ENCODE measurements at places on chromosomes 16 and 17.

DNA sequence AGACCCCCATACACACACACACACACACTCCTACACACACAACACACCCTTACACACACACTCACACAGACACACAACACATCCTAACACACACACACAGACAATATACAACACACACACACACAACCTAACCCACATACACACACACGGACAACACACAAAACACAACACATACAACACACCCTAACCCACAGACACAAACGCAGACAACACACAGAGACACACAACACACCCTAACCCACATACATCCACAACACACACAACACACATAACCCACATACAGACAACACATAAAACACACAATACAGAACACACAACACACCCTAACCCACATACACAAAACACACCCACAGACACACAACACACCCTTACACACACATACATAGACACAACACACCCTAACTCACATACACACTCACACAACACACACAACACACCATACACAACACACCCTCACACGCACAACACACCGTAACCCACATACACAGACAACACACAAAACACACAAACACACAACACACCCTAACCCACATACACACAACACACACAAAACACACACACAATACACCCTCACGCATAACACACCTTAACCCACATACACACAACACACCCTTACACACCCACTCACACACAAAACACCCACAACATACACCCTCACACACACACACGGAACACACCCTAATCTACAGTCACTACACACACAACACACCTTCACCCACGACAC is 4.4 kb downstream of the ASGR1 start:
- H3K4me1 ChIP-seq: peaks cover 10% of the 10 kb centered on the region
- H3K27me3 ChIP-seq: peaks cover 15% of the 10 kb centered on the region
- no peaks in the 10 kb centered on the region for H3K36me3 ChIP-seq
- no peak overlapping the region for H3K4me3 ChIP-seq
- no peak for DNase-seq

DNA sequence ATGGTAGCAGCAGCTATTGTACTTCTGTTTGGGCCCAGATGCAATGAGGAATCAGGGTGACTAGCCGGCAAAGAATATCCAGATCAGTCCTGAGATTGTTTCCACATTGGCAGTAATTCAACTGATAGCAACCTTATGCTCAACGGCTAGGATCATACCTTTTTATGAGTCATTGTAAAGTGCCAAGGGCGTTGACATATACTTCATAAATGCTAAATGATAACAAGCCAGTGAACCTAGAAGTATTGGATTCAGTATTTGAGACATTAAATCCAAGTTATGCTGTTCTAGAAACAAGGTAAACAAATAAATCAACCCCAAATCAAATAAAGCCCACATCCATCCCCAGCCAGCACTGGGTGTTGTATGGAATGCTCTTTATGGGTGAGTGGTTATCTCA is 207.1 kb upstream of the ZFHX3 start:
- H3K4me1 ChIP-seq: no peaks in the 10 kb centered on the region
- no peaks in the 10 kb centered on the region for H3K27me3 ChIP-seq
- DNase-seq: no peak
- no peak overlapping the region for H3K4me3 ChIP-seq

DNA sequence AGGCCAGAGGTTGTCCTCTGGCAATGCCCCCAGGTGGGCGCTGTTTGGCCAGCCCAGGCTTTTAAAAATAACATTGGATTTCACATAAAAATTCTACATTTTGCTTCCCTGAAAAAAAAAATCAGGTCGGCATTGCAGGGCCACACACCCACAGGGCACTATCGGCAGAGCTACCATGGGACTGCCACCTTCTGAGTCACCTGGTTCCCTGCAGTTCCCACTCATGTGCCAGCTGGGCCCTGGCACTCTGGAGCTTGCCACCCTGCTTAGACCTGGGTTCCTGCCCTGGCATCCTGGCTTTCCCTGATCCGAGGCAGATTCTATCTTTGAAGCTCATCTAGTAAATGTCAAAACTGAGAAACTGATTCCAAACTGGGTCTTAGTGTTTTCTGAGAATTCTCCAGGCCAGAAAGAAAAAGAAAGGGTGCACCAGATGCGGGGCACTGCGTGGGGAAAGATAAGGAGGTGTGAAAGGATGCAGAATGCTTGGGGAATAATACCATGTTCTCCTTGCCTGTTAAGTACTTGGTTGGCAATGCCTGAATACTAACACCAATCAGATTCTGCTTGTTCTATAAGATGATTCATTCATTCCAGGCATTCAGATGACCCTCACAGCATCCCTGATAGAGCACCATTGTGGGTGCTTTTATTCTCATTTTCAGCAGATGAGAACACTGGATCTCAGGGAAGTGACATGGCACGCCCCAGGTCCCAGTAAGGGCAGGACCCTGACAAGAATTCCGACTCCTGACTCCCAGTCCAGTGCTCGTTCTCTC is 51.8 kb downstream of the RAI1 start:
- no peak overlapping the region for H3K4me3 ChIP-seq
- no peaks in the 10 kb centered on the region for H3K36me3 ChIP-seq
- H3K4me1 ChIP-seq: peaks cover 17% of the 10 kb centered on the region
- no peaks in the 10 kb centered on the region for H3K27me3 ChIP-seq

GRCh38 chr17:61878984-61879612 is 15.8 kb upstream of the BRIP1 start:
- H3K4me3 ChIP-seq: no peak overlapping the region
- H3K27ac ChIP-seq: no peak overlapping the region
- H3K27me3 ChIP-seq: no peaks in the 10 kb centered on the region
- no peaks in the 10 kb centered on the region for H3K4me1 ChIP-seq

- H3K4me1 ChIP-seq: peaks cover 28% of the 10 kb centered on the region
- no peaks in the 10 kb centered on the region for H3K27me3 ChIP-seq
- peak; percentile 90 for DNase-seq
- peaks cover 38% of the 10 kb centered on the region for H3K36me3 ChIP-seq
- peak overlapping the region; percentile 87 for H3K27ac ChIP-seq
These were observed 1.5 kb downstream of the ATXN7L3 start for GRCh38 chr17:44197980-44198720.

DNA sequence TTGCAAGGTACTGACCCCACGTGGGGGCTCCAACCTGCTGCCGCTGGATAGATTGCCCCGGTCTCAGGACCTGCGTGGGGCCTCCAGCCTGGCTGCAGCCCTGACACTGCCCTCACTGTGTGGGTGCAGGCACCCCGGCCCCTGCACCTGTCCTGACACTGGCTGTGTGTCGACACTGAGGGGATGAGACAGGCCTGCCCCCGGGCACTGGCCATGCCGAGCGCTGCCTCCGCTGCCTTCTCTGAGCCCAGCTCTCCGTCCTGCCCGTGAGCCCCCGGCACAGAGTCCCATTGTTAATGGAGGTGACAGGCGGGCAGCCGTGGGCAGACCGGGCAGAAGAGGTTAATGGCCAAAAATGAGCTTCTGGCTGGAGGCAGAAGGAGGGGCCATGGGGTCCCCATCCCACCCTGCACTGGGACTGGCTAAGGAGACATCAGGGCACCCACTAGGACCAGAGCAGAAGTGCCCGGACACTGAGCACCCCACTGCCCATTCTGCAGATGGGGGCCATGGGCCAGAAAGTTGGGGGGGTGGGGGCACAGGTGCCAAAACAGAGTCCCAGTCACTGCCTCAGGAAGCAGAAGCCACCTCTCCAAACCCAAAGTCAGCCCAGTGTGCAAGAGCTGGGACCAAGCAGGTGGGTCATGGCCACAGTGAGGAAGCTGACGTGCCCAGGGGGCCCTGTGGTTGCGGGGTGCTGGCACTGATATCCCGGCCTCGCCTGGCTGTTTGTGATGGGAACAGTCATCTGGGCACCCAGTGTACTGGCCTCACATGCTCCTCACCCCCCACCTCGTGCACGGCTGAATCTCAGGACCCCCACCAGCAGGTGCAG is 2.5 kb upstream of the PRR35 start:
- H3K36me3 ChIP-seq: peaks cover 2% of the 10 kb centered on the region
- H3K4me1 ChIP-seq: no peaks in the 10 kb centered on the region
- H3K27me3 ChIP-seq: peaks cover 10% of the 10 kb centered on the region
- H3K27ac ChIP-seq: no peak overlapping the region
- no peak for DNase-seq
- H3K4me3 ChIP-seq: no peak overlapping the region

DNA sequence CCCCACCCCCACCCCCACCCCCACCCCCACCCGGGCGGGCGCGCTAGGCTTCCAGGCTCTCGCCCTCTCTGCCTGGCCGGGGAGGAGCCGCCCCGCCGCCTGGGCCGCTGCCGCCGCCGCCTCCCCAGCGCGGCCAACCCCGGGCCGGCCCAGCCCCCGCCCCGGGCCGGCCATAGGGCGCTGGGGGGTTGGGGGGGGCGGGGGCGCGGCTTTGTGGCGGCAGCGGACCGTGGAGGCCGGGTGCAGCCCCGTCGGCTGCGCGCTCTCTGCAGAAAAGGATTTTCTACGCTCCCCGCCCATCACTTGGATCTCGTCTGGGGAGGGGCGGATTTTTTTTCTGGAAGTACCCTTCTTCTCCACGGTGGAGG is 230.9 kb downstream of the MRTFB start:
- peak overlapping the region; percentile 78 for H3K4me3 ChIP-seq
- H3K4me1 ChIP-seq: peaks cover 12% of the 10 kb centered on the region
- no peak overlapping the region for H3K27ac ChIP-seq
- H3K36me3 ChIP-seq: no peaks in the 10 kb centered on the region
- peaks cover 23% of the 10 kb centered on the region for H3K27me3 ChIP-seq
- DNase-seq: no peak

DNA sequence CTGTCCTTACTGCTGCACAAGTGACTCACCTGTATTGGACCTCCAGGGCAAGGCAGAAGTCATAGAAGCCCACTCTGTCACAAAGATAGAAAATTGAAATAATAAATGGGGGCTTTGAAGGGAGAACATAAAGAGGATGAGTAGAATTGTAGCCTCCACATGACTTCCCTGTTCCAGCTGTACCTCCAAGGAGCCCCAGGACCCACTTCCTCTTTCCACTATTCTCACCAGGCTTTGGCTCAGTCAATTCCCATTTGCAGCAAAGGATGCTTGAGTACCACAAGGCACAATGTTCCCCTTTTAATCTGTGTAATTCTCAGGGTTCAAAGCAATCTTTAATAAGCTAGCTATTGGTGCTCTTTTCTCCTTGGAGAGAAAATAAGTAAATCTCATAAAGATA is 512.1 kb downstream of the TOX3 start:
- H3K36me3 ChIP-seq: no peaks in the 10 kb centered on the region
- no peak overlapping the region for H3K4me3 ChIP-seq
- DNase-seq: no peak
- H3K27me3 ChIP-seq: no peaks in the 10 kb centered on the region
- no peak overlapping the region for H3K27ac ChIP-seq
- no peaks in the 10 kb centered on the region for H3K4me1 ChIP-seq
